Renal cortex interstitium (tissue), 15 donors: ENCODE measurements at places on chromosomes 11 and 22. TPM values are rescaled to one million over a fixed set of nuclear protein-coding genes. Genes with fewer than 3 reads are reported as not detected.

Gene UCP2
- 73.2 TPM for polyA plus RNA-seq

DNA sequence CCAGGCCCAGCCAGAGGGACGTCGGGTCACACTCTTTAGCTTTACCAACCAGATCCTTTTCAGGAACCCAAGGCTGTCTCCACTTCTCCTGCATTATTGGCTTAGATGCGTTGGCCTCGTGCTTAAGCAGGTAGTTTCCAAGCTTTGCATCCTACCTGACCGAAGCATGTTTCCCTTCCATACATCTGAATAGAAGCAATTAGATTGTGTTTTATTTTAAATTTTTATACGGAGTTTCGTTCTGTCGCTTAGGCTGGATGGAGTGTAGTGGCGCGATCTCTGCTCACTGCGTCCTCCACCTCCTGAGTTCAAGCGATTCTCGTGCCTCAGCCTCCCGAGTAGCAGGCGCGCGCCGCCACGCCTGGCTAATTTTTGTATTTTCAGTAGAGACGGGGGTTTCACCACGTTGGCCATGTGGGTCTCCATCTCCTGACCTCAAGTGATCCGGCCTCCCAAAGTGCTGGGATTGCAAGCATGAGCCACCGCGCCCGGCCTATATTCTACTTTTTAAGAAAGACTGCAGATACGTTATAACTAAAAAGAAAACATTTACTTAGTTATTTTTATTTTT is 677 bp downstream of the DYNC2H1 start:
- DNase-seq, result no peak

Gene MMP10
- polyA plus RNA-seq, result not detected

DNA sequence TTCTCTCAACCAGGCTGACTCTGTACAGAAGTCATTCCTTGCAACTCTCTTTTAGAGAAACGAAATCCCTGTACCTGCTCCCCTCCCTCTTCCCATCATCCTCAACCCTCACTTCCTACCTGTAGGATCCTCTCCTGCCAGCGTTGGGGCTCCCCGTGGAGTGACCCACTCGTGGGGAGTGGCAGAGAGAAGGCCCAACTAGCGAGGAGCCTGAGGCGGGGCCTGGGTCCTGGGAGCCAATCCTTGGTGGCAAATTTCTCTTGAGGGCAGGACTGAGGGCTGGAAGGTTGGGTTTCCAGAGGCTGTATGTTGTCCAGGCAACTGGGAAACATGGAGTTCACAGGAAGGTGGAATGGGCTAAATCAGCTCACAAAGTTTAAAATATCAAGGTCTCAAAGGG is 10.4 kb downstream of the NHERF4 start:
- DNase-seq, result no peak

Gene P2RY6
- 1.0 TPM for polyA plus RNA-seq

GRCh38 chr11:55707029-55707428 is 45.0 kb downstream of the OR4C6 start:
- no peak for DNase-seq

- no peak for DNase-seq
Observed at GRCh38 chr11:134489728-134490127, 77.7 kb upstream of the B3GAT1 start.

DNA sequence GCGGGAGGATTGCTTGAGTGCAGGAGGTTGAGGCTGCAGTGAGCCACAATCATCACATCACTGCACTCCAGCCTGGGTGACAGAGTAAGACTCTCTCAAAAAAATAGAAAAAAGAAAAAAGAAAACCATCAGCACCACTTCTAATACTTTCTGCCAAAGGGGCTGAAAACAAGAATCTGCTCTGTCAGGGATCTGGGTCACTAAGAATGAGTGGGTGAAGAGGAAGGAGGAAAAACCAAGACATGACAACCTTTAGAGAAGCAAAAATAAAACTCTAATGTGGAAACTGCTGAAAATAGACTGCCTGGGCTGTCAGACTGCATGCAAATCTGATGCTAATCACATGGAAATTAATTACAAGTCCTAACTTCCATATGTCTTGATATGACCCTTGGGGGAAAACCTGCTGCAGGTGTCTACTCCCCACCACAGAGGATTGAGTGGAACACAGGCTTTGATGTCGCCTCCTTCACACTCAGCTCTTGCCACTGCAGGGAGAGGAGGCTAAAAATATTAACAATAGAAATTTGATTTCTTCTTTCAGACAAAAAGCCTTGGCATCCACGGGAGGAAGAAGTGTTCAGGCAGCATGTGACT is 62.5 kb upstream of the CRTAM start:
- DNase-seq, result no peak

DNA sequence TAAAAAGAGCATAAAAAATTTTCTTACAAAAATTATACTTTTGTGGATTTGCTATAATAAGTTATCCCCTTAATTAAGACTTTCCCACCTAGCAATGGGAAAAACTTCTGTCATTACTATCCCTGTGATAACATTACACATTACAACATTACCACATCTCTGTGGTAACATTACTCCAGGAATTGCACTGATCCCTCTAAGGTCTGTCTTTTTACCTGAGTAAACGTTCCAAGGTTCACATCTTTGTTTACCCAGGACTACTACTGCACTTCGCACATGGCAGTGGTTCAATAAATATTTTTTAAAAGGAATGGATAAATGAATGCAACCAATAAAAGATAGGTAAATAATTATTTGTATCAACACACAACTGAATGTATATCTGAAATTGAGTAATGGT is 92.4 kb upstream of the NOX4 start:
- no peak for DNase-seq

- DNase-seq, result no peak
Observed at GRCh38 chr11:124919898-124920297, 848 bp downstream of the HEPN1 start.

- no peak for DNase-seq
Observed at GRCh38 chr22:17910561-17911311, 113.6 kb downstream of the MICAL3 start.

Gene GPR83
- 0.58 TPM for polyA plus RNA-seq

GRCh38 chr11:96464700-96465307 is 75.0 kb downstream of the JRKL start:
- DNase-seq, result peak; percentile 73

GRCh38 chr11:1727861-1728260 is 22.5 kb downstream of the IFITM10 start:
- no peak for DNase-seq

DNA sequence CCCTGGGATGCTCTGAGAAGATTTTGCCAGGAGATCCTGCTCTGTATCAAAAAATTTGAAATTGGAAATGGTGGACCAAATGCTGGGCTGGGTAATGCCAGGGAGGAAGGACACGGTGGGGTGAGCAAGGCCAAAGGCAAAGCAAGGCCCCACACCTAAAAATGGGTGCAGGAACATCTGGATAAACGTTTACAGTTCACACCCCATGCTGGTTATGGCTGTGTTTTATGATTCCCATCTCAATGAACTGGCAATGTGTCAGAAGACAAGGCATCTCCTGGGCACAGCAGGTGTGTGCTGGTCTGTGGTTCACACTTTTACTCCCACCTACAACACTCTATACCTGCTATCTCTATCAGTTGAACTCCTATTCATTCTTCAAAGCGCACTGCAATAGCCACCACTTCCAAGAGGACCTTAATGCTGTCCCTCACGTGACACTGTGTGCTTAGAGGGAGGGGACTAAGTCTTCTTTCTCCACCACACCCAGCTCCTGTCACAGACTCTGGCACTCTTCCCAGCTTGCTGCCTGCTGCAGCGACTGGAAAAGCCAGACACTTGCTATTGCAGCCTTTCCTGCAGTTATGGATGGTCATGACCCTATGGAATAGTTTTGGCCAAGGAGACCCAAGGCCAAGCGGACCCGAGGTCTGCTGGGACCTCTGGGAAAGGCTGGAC is 277.5 kb downstream of the CTTN start:
- no peak for DNase-seq

Gene ZP1
- 0.32 TPM for polyA plus RNA-seq

DNA sequence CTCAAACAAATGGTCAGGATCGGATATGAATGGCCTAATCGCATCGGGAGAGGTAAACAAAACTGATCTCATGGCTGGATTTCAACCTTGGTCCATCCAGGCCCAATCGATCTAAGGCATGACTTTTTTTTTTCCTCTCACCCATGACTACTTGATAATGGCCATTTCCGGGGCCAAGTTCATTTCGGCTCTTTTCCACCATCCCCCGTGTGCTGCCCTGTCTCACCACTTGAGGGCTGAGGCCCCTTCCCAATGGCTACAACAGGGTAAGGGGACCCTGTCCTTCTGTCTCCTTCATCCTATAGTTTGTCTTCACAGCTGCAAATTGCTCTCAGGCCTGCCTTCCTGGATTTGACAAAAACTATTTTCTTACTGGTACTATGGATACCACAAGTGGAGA is 26.7 kb downstream of the GRAP2 start:
- DNase-seq, result no peak

DNA sequence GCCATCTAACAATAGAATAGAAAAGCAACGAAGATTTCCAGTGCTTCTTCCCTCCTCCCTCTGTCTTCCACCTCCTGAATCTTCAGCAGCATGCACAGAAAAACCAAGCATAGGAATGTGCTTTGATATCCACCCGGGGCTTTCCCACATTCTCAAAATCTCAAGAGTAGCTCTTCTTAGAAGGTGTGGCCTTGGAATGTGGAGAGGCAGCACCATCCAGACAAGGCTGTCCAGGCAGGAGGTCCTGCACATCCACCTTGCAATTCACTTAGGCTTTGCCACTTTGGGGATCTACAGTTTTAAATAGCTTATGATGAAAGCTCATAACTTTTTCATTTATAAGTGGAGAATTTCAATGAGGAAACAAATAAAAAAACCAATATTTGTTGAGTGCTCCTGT is 72.9 kb downstream of the KIRREL3 start:
- no peak for DNase-seq

Gene OR51B5
- 0.56 TPM for polyA plus RNA-seq

Gene NF2
- 29.3 TPM for polyA plus RNA-seq

DNA sequence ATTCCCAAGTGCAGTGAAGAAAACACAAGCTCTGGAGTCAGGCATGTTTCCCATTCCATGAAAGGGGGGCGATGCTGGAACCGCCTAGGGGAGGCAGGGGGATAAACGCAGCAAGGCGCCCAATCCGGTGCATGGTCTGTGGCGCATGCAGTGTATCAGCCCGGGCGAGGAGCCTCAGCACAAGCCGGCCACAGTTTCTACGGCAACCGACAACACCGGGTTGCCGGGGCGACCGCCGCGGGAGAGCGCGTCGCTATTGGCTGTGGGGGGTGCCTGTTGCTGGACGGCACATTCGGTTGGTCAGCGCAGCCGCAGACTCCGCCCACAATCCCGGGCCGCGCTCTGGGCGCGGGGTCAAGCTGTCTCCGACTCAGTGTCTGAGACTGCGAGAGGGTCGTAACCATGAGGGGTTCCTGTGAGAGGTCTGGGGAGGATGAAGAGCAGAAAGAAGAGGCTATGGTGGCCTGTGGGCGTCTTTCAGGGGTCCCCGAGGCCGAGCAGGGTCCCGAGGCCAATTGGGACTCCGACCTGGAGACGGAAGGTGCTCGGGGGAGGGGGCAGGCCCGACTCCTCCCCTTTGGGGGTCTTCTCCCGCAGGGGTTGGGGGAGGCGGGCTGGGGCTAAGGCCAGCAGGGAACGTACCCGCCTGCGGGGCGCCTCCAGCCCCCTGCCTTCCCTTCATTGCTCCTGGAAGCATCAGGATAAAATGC is at the start of gene LRRC74B:
LRRC74B (plus strand) TSS at position 362 of the 710 bp plus-strand sequence; CDS start at position 403, 41 bp downstream.
- DNase-seq, result peak; percentile 81

DNA sequence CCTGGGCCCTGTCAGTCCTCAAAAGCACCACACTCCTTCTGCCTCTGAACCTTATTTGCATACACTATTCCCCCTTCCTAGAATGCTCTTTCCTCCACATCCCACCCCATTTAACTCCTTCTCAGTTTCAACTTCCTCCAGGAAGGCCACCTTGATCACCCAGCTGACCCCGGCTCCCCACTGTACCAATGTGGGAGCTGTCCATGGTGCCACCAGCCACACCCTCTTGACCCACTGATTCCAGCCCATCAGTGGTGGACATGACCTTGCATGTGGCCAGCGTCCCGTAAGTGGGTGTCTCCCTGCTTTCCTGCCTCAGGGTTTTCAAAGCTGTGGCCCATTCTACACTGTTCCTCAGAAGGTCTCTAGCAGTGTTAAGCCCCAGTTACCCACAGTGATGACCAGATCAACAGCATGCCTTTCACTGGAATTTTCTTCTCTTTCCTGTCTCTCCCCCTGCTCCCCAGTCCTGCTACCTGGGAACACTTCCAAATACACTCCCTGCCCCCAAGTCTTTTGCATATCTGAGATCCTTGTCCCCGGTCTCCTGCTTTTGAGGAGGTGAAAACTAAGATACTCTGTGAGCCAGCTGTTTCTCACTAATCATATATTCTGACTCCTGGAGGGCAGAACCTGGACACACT is 346.6 kb downstream of the MN1 start:
- no peak for DNase-seq

Gene GAL3ST1
- 21.8 TPM for polyA plus RNA-seq

- no peak for DNase-seq
Observed at GRCh38 chr11:100586361-100587101, 100.6 kb upstream of the ARHGAP42 start.

- DNase-seq, result no peak
Observed at GRCh38 chr22:44737406-44738346, 14.7 kb upstream of the ARHGAP8 start.

- DNase-seq, result no peak
Observed at GRCh38 chr11:113526521-113526920, 51.3 kb upstream of the DRD2 start.

GRCh38 chr11:114250993-114251814 is 45.0 kb upstream of the NNMT start:
- DNase-seq, result no peak

DNA sequence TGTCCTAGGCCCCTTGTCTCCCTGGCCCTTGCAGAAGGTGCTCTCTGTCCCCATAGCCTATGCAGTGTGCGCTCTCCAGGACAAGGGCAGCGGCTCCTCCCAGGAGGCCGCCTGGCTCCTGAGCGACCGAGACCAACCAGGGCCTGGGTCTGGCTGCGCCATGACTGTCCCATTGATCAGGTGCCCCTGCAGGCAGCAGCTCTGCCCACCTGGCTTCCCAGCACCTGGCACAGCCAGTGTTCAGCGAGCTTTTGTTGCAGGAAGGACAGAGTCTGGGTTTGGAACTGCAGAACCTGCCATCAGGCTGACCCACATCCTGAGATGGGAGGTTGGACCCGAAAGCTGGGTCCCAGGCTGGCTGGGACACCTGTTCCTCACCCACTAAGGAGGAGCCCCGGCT is 1001.1 kb downstream of the BRD1 start:
- DNase-seq, result no peak

- no peak for DNase-seq
Observed at GRCh38 chr11:62025487-62026105, 58.2 kb upstream of the FTH1 start.

Gene SPON1
- 85.5 TPM for polyA plus RNA-seq

GRCh38 chr22:28252539-28252938 is 333.5 kb upstream of the PITPNB start:
- DNase-seq, result no peak

GRCh38 chr11:2533587-2534133 is 88.9 kb downstream of the KCNQ1 start:
- no peak for DNase-seq

Gene ADAMTS15
- polyA plus RNA-seq, result 54.9 TPM

- no peak for DNase-seq
Observed at GRCh38 chr11:130118636-130119387, 40.8 kb upstream of the ST14 start.

Gene APBB1
- polyA plus RNA-seq, result 61.1 TPM
